ENCODE measurements at places on chromosomes 6 and 20.

- H3K27ac ChIP-seq: no peak overlapping the region
- H3K36me3 ChIP-seq: no peaks in the 10 kb centered on the region
- peaks cover 64% of the 10 kb centered on the region for H3K27me3 ChIP-seq
- H3K4me3 ChIP-seq: peak overlapping the region; percentile 54
- H3K4me1 ChIP-seq: no peaks in the 10 kb centered on the region
- DNase-seq: peak; percentile 56
Measured at GRCh38 chr20:24469894-24470745, 691 bp downstream of the SYNDIG1 start.

- no peak for DNase-seq
- H3K27me3 ChIP-seq: no peaks in the 10 kb centered on the region
- H3K4me1 ChIP-seq: no peaks in the 10 kb centered on the region
- H3K27ac ChIP-seq: no peak overlapping the region
Measured at GRCh38 chr6:159307246-159307790, 138.1 kb downstream of the FNDC1 start.

- H3K4me3 ChIP-seq: peak overlapping the region; percentile 49
- peak overlapping the region; percentile 86 for H3K27ac ChIP-seq
- no peaks in the 10 kb centered on the region for H3K4me1 ChIP-seq
- no peaks in the 10 kb centered on the region for H3K36me3 ChIP-seq
- DNase-seq: no peak
Measured at GRCh38 chr6:29791786-29792122, 35.9 kb upstream of the HLA-G start.

- no peaks in the 10 kb centered on the region for H3K27me3 ChIP-seq
- H3K36me3 ChIP-seq: no peaks in the 10 kb centered on the region
- H3K4me1 ChIP-seq: no peaks in the 10 kb centered on the region
- H3K27ac ChIP-seq: peak overlapping the region; percentile 45
- DNase-seq: no peak
Measured at GRCh38 chr6:125367036-125367782, 65.4 kb upstream of the HDDC2 start.

DNA sequence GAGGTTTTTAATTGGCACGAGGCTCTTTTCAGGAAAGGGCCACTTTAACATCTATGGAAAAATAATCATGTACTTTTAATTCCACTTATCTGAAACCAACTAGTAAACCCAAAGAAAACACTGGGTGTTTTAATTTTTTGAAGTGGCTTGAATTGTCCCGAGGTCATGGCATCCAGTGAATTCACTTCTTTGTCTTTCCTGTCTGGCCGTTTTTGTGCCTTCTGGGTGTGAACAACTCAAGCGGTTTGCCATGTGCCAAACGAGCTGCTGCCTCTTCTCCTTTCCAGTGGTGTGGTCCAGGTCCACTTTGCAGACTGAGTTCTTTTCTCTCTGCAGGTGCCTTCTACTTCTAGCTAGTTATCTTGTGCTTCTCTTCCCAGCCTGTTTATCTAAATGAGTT, 117.5 kb downstream of the PLCB4 start:
- H3K27me3 ChIP-seq: no peaks in the 10 kb centered on the region
- no peaks in the 10 kb centered on the region for H3K4me1 ChIP-seq
- no peak overlapping the region for H3K4me3 ChIP-seq
- no peaks in the 10 kb centered on the region for H3K36me3 ChIP-seq
- DNase-seq: no peak

DNA sequence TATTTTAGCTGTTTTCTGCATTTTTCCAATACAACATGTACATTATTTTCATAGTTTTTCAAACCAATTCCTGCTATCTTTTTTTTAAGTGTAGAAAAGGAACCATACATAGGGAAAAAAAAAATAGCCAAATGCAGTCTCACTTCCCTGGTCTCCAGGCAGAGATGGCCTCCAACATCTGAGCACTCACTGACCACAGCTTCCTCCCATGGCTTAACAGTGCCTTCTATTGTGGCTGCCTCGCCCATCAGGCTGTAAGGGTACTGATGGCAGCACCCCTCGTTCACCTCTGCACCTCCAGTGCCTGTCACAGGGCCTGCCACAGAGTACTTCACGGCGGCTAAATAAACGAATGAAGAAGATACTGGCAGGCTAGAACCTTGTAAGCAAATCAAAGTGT, 591.1 kb downstream of the PTPRT start:
- DNase-seq: no peak
- no peak overlapping the region for H3K27ac ChIP-seq
- no peaks in the 10 kb centered on the region for H3K4me1 ChIP-seq
- no peak overlapping the region for H3K4me3 ChIP-seq
- H3K27me3 ChIP-seq: no peaks in the 10 kb centered on the region
